ENCODE measurements at places on chromosomes 1 and 21. TPM values are rescaled to one million over a fixed set of nuclear protein-coding genes. Genes with fewer than 3 reads are reported as not detected.

- H3K27me3 ChIP-seq: no peaks in the 10 kb centered on the region
- H3K27ac ChIP-seq: no peak overlapping the region
- H3K4me1 ChIP-seq: no peaks in the 10 kb centered on the region
- no peak for DNase-seq
- H3K4me3 ChIP-seq: no peak overlapping the region
These were observed 34.1 kb downstream of the COL11A1 start for GRCh38 chr1:103074224-103074623.

GRCh38 chr1:243230914-243231313 lies 24.2 kb downstream of the CEP170 start:
- H3K4me1 ChIP-seq: no peaks in the 10 kb centered on the region
- no peak overlapping the region for H3K4me3 ChIP-seq
- no peaks in the 10 kb centered on the region for H3K27me3 ChIP-seq
- no peak overlapping the region for H3K27ac ChIP-seq
- DNase-seq: peak; percentile 45

SPATA21 gene
- total RNA-seq: not detected

- no peak overlapping the region for H3K4me3 ChIP-seq
- H3K27ac ChIP-seq: no peak overlapping the region
- DNase-seq: no peak
- peaks cover 85% of the 10 kb centered on the region for H3K36me3 ChIP-seq
These were observed 41.8 kb downstream of the S100B start for GRCh38 chr21:46562964-46563607.

DNA sequence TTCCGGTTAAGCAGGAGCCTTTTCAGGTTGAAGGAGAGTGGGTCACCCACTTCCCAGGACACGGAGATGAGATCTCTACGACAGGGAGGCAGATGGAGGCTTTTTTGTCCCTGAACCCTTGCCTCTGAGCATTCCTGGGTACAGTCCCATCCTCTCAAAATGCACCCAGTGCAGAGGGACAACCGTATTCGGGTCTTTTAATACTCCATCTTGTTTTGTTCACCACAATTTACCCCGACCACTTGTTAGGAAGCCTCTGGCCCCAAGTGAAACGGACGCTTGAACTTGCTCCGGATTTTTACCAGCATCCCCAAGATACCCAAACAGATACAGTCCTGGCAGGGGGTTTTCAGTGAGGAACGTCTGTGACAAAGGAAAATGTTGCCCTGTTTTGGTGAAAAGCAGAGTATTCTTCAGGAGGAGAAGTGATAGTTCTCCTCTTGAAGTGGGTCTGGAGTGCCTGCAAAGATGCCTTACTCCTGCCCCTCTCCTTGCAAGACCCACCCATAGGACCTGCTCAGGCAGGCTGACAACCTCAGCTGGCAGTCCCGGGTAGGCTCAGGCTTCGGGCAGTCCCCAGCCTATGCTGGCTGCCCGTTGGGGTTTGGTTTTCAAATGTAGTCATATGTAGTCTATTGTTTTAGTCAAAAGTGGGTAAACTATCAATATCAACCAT lies 669 bp upstream of the ARL8A start:
- peak overlapping the region; percentile 73 for H3K27ac ChIP-seq
- peak; percentile 39 for DNase-seq
- peak overlapping the region; percentile 80 for H3K4me3 ChIP-seq
- peaks cover 41% of the 10 kb centered on the region for H3K36me3 ChIP-seq
- H3K27me3 ChIP-seq: no peaks in the 10 kb centered on the region

DNA sequence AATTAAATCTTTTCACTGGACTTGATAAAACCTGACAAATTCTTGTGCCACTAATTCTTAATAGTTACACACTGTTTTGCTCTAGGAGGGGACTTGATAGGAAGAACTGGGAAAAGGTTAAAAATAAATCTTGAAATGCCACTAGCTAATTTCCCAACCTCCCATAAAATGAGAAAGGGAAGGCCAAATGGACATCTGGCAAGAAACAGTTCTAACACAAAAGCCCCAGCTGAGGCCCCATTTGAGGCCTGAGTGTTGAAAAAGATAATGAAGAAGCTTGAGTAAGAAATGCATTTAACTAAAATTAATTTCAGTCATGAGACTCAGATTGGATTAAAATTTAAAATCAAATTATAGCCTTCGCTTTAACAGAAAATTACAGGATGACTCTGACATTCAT lies 11.2 kb upstream of the RAP1GAP start:
- peaks cover 79% of the 10 kb centered on the region for H3K36me3 ChIP-seq
- no peak overlapping the region for H3K27ac ChIP-seq
- H3K4me3 ChIP-seq: no peak overlapping the region
- H3K27me3 ChIP-seq: no peaks in the 10 kb centered on the region

DNA sequence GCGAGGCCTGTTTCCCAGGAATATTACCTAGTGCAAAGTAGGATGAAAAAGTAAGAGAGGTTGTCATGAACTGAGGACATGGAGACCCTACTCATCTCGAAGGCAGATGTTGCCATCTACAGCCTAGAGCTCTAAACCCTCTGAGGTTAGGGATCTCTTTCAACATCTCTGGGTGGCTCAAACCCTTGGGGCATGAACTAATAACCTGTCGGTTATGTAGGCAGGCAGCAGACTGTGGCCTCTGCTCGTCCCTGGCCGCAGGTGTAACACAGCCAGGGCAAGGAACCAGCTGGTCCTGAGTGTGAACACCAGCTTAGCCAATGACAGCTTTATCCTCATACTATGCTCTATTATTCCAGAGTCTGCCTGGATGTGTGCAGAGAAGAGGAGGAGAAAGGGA lies 13.2 kb downstream of the CAPZB start:
- no peak overlapping the region for H3K4me3 ChIP-seq
- no peak overlapping the region for H3K27ac ChIP-seq
- no peaks in the 10 kb centered on the region for H3K27me3 ChIP-seq
- peaks cover 33% of the 10 kb centered on the region for H3K4me1 ChIP-seq
- no peak for DNase-seq

DNA sequence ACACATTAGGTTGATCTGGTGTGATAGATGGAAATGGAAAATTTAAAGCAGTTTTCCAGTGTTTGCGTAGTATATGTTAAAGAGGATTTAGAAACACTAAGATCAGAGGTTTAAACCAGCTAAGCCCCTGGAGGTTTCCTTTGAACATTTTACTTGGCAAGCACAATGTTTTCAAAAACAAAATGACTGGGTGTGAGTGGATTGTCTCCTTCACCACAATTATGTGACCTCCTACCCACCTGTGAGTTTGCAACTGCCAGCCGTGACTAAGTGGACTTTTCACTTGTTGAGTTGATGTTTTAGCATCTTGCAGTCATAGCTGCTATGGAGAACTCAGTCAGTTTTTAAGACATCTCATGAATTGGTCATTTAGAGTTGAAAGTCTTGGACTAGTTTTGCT lies 4.7 kb downstream of the CCDC190 start:
- H3K4me3 ChIP-seq: no peak overlapping the region
- H3K27ac ChIP-seq: no peak overlapping the region
- no peaks in the 10 kb centered on the region for H3K4me1 ChIP-seq
- H3K36me3 ChIP-seq: no peaks in the 10 kb centered on the region

GRCh38 chr1:197799271-197799670 lies 24.0 kb upstream of the DENND1B start:
- H3K4me1 ChIP-seq: no peaks in the 10 kb centered on the region
- no peaks in the 10 kb centered on the region for H3K36me3 ChIP-seq
- H3K27me3 ChIP-seq: no peaks in the 10 kb centered on the region
- H3K4me3 ChIP-seq: no peak overlapping the region
- DNase-seq: no peak

GRCh38 chr1:247494767-247495166 lies 36.9 kb upstream of the OR2B11 start:
- no peaks in the 10 kb centered on the region for H3K36me3 ChIP-seq
- DNase-seq: no peak
- no peaks in the 10 kb centered on the region for H3K4me1 ChIP-seq
- no peaks in the 10 kb centered on the region for H3K27me3 ChIP-seq
- H3K4me3 ChIP-seq: no peak overlapping the region
- H3K27ac ChIP-seq: no peak overlapping the region

GRCh38 chr1:18807334-18808063 lies 52.0 kb downstream of the TAS1R2 start:
- H3K36me3 ChIP-seq: no peaks in the 10 kb centered on the region
- peak overlapping the region; percentile 9 for H3K4me3 ChIP-seq
- H3K27ac ChIP-seq: peak overlapping the region; percentile 87
- DNase-seq: peak; percentile 97

DNA sequence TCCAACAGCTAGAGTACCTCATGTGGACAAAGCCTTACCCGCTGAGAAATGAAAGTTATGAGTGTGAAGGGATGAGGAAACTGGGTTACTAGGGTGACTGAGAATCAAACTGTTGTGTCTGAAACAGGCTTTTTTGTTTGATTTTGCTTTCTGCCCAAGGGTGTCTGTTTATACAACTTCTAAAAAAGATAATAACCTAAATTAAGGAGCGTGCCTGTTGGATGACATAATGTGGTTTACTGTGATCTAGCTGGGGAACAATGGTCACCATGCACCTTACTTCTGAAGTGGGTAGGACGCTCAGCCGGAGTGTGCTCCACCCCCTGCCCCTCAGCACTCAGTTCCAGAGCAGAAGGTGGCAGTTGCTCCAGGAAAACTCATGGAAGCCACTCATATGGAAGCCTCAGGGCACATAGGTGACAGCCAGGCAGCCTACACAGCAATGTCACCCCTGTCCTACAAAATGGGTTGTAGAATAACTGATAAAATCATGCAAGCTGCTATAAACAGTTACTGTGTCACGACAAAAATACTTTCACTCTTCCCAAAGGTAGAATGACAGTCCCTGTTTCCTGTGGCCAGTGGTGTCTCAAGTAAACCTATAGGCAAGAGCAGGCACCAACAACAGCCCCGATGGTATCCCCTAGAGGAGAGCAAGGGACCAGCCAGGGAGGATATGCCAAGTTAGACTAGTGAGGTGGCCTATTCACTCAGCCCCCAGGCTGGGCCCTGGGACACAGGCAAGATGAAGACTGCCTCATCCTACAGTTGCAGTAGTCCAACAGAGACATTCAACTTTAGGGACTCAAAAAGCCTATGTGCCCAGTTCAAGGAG lies 29.3 kb downstream of the SIPA1L2 start:
- H3K4me3 ChIP-seq: no peak overlapping the region
- H3K4me1 ChIP-seq: no peaks in the 10 kb centered on the region
- H3K36me3 ChIP-seq: no peaks in the 10 kb centered on the region
- H3K27me3 ChIP-seq: peaks cover 3% of the 10 kb centered on the region
- H3K27ac ChIP-seq: no peak overlapping the region

DNA sequence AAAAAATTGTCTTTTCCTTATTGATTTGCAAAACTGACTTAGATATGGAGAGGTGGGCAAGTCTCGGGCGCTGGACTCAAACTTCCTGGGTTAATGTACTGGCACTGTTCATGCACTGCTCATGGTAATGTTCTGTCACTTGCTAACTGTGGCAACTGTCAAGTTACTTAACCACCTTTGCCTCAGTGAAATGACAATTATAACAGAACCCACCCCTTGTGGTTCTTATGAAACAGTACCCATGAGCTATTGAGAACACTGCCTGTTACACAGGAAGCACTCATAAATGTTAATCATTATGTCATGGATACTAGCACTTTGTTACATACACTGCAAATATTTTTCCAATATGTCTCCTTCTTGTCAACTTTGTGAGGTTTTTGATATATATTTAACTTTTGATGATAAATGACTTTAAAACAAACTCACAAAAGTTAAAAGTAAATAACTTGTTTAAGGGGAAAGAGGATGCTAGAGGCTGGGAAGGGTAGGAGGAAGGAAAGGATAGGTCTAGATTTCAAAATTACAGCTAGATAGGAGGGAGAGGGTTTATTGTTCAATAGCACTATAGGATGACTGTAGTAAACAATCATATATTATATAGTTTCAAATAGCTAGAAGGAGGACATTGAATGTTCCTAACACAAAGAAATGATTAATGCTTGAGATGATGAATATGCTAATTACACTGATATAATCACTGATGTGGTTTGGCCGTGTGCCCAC lies 342.5 kb downstream of the ADGRL2 start:
- H3K27me3 ChIP-seq: no peaks in the 10 kb centered on the region
- H3K36me3 ChIP-seq: no peaks in the 10 kb centered on the region
- no peak overlapping the region for H3K4me3 ChIP-seq
- DNase-seq: no peak

- DNase-seq: no peak
- H3K27ac ChIP-seq: no peak overlapping the region
- H3K36me3 ChIP-seq: peaks cover 59% of the 10 kb centered on the region
- H3K27me3 ChIP-seq: no peaks in the 10 kb centered on the region
- H3K4me1 ChIP-seq: no peaks in the 10 kb centered on the region
These were observed 14.6 kb upstream of the TRNAU1AP start for GRCh38 chr1:28538286-28538685.

DNA sequence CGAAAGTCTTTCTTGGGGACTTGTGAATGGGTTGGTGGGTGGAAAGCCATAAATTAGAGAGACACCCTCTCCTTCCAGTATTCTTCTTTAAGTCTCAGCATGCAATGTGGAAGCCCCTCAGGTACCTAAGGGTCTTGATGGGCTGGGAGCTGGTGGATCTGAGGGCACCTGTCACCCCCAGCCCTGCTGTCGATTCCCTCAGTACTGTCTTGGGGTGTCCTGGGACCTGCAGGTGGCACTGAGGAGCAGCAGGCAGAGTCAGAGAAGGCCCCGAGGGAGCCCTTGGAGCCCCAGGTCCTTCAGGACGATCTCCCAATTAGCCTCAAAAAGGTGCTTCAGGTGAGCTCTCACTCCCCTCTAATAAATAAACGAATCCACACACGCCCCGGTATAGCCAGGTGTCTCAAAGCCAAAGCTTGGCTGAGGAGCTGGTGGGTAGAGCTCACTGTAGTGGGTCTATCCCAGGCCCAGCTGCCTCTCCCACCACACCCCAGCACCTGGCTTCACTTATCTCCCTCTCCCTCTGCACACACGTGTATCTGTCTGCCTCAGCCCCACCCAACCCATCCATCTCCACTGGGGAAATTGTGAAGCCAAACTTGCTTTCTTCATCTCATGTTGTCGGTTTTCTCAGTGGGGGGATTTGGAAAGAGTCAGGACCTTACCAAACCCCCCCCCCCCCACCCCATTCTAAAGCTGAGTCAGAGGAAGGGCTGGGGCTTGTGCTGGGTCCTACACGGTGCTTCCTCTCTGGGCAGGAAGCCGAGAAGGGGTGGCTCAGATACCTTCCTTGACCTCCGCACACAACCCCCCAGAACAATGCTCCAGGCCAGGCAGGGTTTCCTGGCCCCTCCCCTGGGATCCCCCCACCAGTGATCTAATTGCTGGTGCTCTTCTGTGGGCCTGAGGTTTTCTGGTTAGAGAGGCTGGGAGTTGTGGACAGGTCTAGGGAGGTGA lies 1.6 kb downstream of the ADAM15 start:
- no peak overlapping the region for H3K27ac ChIP-seq
- DNase-seq: peak; percentile 64
- H3K27me3 ChIP-seq: no peaks in the 10 kb centered on the region
- peaks cover 29% of the 10 kb centered on the region for H3K4me1 ChIP-seq
- H3K36me3 ChIP-seq: peaks cover 38% of the 10 kb centered on the region

- H3K36me3 ChIP-seq: no peaks in the 10 kb centered on the region
- H3K4me3 ChIP-seq: no peak overlapping the region
- no peak overlapping the region for H3K27ac ChIP-seq
- H3K4me1 ChIP-seq: no peaks in the 10 kb centered on the region
These were observed 107.3 kb downstream of the RNF220 start for GRCh38 chr1:44512313-44512885.
